Stimulated activated CD8-positive, alpha-beta memory T cell treated with anti-CD3 and anti-CD28 coated beads, Interleukin-7, amount 100 ng/mL, for 1 hour (primary cell): ENCODE measurements at places on chromosomes 3 and 15.

DNA sequence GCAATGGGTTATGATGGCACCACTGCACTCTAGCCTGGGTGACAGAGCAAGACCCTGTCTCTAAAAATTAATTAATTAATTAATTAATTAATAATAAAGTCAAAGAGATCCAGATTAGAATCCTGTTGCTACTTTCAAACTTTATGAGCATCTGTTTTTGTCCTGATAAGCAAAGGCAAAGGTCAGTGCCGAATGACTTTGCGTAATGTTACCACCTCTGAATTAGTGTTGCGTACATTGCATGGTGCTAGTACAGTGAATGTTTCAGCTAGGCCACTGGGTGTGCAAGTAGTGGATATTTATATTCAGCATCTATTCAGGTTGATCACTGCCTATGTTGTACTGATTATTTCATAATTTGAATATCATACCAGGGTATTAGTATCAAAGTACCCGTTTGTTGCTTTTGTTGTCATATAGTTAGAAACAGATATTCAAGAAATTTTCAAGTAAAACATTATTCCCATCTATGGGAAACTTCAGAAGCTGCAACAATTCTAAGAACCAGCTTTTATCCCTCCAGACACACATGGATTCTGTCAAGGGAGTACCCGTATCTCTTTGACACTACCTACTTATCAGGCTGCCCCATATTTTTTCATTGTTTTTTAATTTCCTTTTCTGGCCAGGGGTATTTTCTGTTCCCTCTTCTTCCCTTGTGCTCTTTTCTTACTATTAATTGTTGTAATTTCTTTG is 127.1 kb upstream of the GRM7 start:
- no peak for DNase-seq

DNA sequence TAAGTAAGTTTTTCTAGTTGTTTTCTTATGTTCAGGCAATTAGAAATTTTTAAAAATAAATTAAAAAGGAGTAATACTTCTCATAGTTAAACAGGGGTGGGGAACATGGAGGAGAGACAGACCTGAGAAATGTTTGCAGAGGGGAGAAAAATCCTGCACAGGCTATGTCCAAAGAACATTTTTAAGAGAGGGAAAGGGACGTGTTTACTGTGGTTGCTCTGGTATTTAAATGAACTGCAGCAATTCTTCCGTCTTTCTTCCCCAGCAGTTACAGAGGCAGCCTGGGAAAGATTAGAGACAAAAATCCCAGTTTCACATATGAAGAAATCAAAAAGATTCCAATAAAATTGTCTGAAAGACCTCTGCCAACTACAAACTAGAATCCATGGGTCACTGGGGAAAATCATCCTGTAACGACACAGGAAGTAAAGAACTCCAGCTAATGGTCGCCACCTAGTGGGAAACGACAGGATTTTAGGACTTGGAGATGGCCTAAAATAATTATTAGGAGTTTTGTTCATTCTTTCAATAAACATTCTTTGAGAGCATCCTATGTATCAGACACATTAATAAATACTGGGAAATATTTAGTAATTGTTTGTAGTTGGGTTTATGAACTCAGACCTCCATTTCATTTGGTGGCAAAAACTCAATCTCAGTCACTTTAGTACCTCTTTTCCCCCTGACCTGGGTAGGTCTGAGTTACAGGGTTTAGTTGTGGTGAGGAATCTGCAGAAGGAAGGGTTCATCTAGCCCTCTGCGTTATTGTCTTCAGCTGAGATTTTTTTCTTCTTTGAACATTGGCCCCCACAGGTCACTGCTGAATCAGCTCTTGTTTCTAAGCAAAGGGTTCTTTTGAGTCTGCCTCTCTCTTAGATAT is 69.9 kb upstream of the GOLIM4 start:
- DNase-seq: no peak

- DNase-seq: no peak
Observed at GRCh38 chr3:94758751-94759150, 695.9 kb downstream of the NSUN3 start.

DNA sequence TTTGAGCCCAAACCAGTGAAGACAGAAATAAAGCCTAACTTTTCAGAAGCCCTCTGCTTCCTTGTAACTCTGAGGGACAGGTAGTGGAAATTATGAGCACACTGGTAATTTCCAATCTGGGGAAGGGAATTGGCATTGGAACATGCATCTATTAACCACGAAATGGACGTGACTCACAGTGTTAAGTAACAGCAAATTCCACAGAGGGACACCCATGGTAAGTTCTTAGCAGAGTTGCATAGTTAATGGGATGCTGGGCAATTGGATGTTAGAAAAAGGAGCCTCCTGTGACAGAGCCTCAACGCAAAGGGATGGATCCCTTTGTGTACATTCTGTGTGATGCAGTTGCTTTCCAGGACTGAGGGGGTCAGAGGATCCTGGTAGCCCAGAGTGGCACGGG is 168.6 kb downstream of the SEMA6D start:
- DNase-seq: no peak
